ENCODE measurements at places on chromosomes 16 and 17. TPM values are rescaled to one million over a fixed set of nuclear protein-coding genes. Genes with fewer than 3 reads are reported as not detected.

The ZFPM1 gene
- 14.2 TPM for total RNA-seq

GRCh38 chr16:12903407-12904328 lies 2.3 kb downstream of the SHISA9 start:
- DNase-seq, result peak; percentile 38
- H3K4me1 ChIP-seq, result no peaks in the 10 kb centered on the region
- H3K27me3 ChIP-seq, result no peaks in the 10 kb centered on the region
- no peak overlapping the region for H3K27ac ChIP-seq

GRCh38 chr17:29143894-29144293 lies 36.3 kb downstream of the MYO18A start:
- H3K36me3 ChIP-seq, result no peaks in the 10 kb centered on the region
- no peaks in the 10 kb centered on the region for H3K4me1 ChIP-seq
- H3K4me3 ChIP-seq, result no peak overlapping the region

DNA sequence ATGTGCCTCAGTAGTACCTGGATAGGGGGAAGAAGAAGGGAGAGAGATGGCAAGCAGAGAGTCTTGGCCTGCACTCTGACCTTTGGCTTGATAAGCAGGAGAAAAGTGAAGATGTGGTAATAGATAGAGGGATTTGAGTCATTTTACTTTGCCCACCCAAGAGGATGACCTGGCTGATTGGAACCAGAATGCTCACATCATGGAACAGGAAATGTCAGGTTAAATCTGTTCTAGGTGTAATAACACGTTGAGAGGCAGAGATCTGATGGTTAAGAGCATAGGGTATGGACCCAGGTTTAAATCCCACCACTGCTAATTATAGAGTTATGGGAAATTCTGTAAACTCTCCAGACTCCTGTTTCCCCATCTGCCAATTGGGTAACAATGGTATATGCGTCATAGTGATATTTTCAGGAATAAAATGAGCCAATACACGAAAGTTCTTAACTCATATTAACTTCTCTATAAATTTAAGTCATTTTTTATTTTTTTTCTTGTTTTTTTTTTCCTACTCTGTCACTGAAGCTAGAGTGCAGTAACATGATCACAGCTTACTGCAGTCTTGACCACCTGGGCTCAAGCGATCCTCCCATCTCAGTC lies 8.1 kb upstream of the CCL18 start:
- DNase-seq, result no peak
- no peaks in the 10 kb centered on the region for H3K36me3 ChIP-seq
- H3K27ac ChIP-seq, result no peak overlapping the region
- no peaks in the 10 kb centered on the region for H3K4me1 ChIP-seq
- no peaks in the 10 kb centered on the region for H3K27me3 ChIP-seq

- no peaks in the 10 kb centered on the region for H3K27me3 ChIP-seq
- H3K4me1 ChIP-seq, result peaks cover 14% of the 10 kb centered on the region
- H3K36me3 ChIP-seq, result no peaks in the 10 kb centered on the region
- DNase-seq, result peak; percentile 31
- H3K4me3 ChIP-seq, result no peak overlapping the region
Observed at GRCh38 chr16:31453255-31454204, 5.8 kb upstream of the ARMC5 start.

- H3K4me3 ChIP-seq, result no peak overlapping the region
- H3K27ac ChIP-seq, result peak overlapping the region; percentile 64
- DNase-seq, result no peak
Observed at GRCh38 chr17:17714879-17715278, 33.6 kb downstream of the RAI1 start.

GRCh38 chr17:62713086-62713881 lies 85.8 kb downstream of the MRC2 start:
- H3K4me1 ChIP-seq, result no peaks in the 10 kb centered on the region
- H3K4me3 ChIP-seq, result no peak overlapping the region
- no peaks in the 10 kb centered on the region for H3K27me3 ChIP-seq
- no peak for DNase-seq
- H3K36me3 ChIP-seq, result no peaks in the 10 kb centered on the region
- no peak overlapping the region for H3K27ac ChIP-seq

The ABCA8 gene
- 9.8 TPM for total RNA-seq

GRCh38 chr16:66399930-66400329 lies 27.2 kb upstream of the BEAN1 start:
- no peak overlapping the region for H3K27ac ChIP-seq
- H3K36me3 ChIP-seq, result no peaks in the 10 kb centered on the region
- no peak for DNase-seq
- no peaks in the 10 kb centered on the region for H3K4me1 ChIP-seq

DNA sequence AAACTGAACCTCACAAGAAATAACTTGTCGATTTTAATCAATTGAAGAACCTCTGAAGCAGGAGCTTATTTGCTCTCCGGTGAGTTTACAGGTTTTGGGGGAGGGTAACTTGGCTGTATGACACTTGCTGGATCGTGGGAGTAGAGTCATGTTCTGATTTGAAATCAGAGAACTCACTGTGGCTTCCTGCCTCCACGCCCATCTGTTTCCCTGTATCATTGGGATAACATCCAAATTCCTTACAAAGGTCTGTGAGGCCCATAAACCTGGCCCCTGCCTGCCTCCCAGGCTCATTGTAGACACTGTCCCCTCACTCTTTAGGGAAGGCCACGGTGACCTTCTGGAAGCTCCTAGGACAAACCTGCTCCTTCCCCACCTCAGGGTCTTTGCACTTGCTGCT lies 48.3 kb downstream of the C17orf67 start:
- DNase-seq, result no peak
- H3K27ac ChIP-seq, result no peak overlapping the region
- H3K36me3 ChIP-seq, result no peaks in the 10 kb centered on the region
- no peak overlapping the region for H3K4me3 ChIP-seq

The EME1 gene
- total RNA-seq, result 0.38 TPM

- H3K36me3 ChIP-seq, result no peaks in the 10 kb centered on the region
- H3K4me3 ChIP-seq, result no peak overlapping the region
- no peaks in the 10 kb centered on the region for H3K27me3 ChIP-seq
- H3K27ac ChIP-seq, result no peak overlapping the region
- no peaks in the 10 kb centered on the region for H3K4me1 ChIP-seq
Observed at GRCh38 chr17:79331492-79331891, 256.9 kb downstream of the ENGASE start.

DNA sequence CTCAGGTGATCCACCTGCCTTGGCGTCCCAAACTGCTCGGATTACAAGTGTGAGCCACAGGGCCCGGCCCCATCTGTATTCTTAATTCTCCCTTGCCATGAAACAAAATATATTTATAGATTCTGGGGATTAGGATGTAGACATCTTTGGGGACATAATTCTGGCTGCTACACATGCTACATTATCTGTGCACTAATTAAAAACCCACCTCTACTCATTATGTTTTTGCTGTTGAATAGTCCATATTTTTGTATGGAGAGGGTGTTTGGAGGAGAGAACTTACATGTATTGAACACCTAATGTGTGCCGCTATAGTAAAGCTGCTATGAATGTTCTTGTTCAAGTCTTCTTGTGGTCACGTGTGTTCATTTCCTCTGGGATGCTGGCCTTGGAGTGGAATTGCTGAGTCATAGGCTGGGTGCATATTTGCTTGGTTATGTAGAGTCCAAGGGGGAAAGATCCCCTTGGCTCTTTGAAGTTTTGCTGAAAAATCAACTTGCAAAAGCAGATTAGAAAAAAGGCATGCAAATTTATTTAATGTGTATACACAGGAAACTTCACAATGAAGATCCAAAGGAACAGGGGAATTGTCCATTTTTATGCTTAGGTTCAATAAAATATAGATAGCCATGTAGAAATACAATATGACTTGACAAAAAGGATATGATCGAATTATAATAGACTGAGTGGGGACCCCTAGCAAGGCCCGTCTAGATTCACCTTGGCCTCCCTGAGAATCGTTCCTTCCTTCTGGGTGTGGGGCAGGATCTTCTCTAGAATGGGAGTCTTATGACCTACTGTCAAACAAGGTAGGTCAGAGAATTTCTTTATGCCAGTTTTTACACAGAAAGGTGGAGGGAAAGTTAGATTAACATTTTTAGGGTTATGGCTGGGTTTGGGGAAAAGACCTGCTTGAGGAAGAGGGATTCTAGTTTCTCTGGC lies 42.1 kb upstream of the GPRC5B start:
- DNase-seq, result no peak
- no peaks in the 10 kb centered on the region for H3K27me3 ChIP-seq
- no peaks in the 10 kb centered on the region for H3K36me3 ChIP-seq
- H3K4me3 ChIP-seq, result no peak overlapping the region
- H3K27ac ChIP-seq, result no peak overlapping the region

The ABCC12 gene
- not detected for total RNA-seq

- H3K27me3 ChIP-seq, result no peaks in the 10 kb centered on the region
- no peak overlapping the region for H3K27ac ChIP-seq
- no peak for DNase-seq
- no peak overlapping the region for H3K4me3 ChIP-seq
- peaks cover 60% of the 10 kb centered on the region for H3K4me1 ChIP-seq
- H3K36me3 ChIP-seq, result peaks cover 19% of the 10 kb centered on the region
Observed at GRCh38 chr17:75849724-75850123, 5.4 kb downstream of the WBP2 start.

The SPATA32 gene
- not detected for total RNA-seq

- no peak for DNase-seq
- peaks cover 12% of the 10 kb centered on the region for H3K4me1 ChIP-seq
- H3K4me3 ChIP-seq, result no peak overlapping the region
- no peaks in the 10 kb centered on the region for H3K27me3 ChIP-seq
Observed at GRCh38 chr17:75031972-75032719, 14.6 kb downstream of the ATP5PD start.

DNA sequence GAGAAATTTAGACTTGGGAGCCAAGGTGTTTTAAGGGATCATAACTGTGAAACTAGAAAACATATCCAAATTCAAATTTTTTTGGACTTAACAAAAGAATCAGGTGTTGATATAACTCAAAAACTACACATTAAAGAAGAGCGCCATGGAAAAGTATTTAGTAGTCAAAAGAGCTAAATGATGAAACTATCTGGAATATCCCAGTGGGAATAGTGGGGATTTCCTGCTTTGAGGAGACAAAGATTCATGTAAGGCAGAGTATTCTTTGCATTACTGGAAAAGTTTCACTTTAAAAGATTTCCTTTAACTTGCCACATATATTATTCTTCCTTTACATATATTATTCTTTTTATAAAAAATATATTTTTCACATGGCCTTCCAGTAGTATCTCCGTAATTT lies 40.3 kb upstream of the VPS4A start:
- H3K4me3 ChIP-seq, result no peak overlapping the region
- no peaks in the 10 kb centered on the region for H3K27me3 ChIP-seq
- H3K36me3 ChIP-seq, result no peaks in the 10 kb centered on the region
- DNase-seq, result no peak
- no peak overlapping the region for H3K27ac ChIP-seq
- no peaks in the 10 kb centered on the region for H3K4me1 ChIP-seq

GRCh38 chr17:31492880-31493655 lies 101.6 kb downstream of the RAB11FIP4 start:
- H3K36me3 ChIP-seq, result no peaks in the 10 kb centered on the region
- DNase-seq, result peak; percentile 49

- no peaks in the 10 kb centered on the region for H3K36me3 ChIP-seq
- H3K4me1 ChIP-seq, result no peaks in the 10 kb centered on the region
- no peaks in the 10 kb centered on the region for H3K27me3 ChIP-seq
- no peak overlapping the region for H3K4me3 ChIP-seq
- peak; percentile 87 for DNase-seq
Observed at GRCh38 chr17:43673516-43674323, 12.0 kb upstream of the MEOX1 start.

Measured in pancreas (tissue), 10 donors.